ENCODE measurements at places on chromosomes 2 and 18. TPM values are rescaled to one million over a fixed set of nuclear protein-coding genes. Genes with fewer than 3 reads are reported as not detected.

GRCh38 chr2:76938153-76938552 lies 584.0 kb downstream of the LRRTM4 start:
- DNase-seq = no peak

USP37 gene
- 11.8 TPM for total RNA-seq

DNA sequence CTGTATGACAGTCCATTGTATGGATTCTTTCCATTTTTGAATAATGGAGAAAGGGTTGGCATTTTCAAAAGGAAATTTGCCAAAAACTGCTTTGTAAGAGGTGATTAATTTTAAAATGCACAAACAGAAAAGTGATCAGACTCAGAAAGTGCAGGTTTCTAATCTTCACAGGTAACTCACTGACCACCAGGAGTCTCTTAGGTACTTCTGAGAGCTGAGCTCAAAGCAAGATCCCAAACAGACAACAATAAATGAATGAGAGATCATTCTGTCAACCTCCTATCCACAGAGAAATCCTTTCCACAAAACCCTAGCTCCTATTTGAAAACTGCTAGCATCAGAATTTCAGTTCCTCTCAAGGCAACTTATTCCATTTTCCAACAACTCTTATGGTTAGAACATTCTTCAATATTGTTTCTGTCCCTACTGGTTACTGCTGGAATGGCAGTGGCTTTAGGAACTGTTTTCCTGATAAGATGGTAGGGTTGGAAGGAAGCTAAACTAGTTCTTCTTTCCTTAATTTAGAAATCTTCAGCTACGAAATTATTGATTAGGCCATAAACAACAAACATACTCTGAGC lies 20.6 kb upstream of the HAAO start:
- DNase-seq = no peak

UGT1A8 gene
- total RNA-seq = not detected

PCARE gene
- not detected for total RNA-seq

DNA sequence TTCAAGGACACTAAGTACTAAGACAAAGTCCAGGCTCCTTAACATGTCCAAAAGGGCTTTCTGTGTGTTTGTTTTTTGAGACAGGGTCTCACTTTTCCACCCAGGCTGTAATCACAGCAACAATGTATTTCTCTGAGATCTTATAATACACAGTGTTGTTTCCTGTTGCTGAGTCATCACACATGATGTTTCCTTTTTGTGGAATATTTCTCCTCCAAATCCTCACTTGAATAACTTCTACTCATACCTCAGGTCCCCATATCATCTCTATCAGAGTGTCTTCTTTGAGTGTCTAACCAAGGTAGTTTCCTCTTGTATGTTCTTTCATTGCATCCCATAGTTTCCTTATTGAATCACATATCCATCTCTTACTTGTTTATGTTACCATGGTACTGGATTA lies 632.0 kb upstream of the PIK3C3 start:
- DNase-seq = no peak

UGT1A6 gene
- total RNA-seq = 0.88 TPM

GRCh38 chr2:219578811-219579613 lies 6.9 kb downstream of the INHA start:
- no peak for DNase-seq

DNA sequence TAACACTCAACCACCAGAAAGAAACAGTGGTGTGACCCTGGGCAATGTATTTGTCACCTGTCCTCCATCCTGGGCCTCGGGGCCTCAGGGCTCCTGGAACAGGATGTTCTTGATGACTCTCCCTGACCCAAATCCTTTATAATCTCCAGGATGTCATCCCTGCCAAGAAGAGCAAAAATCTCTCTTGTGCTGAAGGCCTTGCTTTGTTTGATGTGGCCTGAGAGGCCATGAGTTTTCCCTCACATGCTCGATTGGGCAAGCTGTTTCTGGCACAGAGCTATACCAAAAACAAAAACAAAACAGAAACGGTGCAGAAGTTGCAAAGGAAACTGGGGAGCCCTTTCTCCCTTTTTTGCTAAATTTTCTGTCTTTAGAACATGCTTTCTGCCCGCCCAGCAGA lies 35.7 kb upstream of the ST3GAL5 start:
- DNase-seq = peak; percentile 34

DNA sequence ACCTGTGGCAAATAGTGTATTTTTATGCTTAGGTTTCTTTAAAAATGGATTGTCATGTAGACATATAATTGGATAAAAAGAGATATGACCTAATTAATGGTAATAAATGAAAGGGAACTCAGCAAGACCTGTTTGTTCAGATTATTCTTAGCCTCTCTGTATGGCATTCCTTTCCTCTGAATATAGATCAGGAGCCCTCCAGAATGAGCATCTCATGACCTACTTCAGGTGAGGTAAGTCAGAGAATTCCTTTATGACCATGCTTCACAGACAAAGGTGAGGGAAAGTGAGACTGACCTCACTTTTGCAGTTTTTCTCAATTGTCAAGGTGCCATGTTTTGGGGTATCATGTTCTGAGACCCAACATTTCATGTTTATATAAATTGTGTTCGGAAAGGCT lies 1744.3 kb upstream of the PIK3C3 start:
- no peak for DNase-seq

HSPE1 gene
- 31.4 TPM for total RNA-seq

DNA sequence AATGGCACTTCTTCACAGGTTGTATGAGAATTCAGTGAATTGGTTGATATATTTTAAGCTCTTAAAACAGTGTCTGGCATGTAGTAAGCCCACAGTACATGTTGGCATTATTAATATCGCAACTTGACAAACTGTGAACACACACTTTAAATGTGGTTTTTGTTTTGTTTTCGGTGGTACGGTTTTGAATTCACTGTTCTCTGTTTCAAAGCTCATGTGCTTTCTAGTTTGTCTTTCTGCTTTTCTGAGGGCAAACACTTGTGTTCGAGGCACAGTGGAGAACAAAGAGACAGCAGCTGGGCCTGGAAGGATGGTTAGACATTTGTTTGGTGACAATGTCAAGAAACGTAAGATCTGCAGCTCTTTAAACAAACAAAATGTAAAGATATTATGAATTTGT lies 276.5 kb upstream of the MC4R start:
- DNase-seq = no peak
